ENCODE measurements at places on chromosomes 16 and 17. TPM values are rescaled to one million over a fixed set of nuclear protein-coding genes. Genes with fewer than 3 reads are reported as not detected.

- H3K27me3 ChIP-seq: no peaks in the 10 kb centered on the region
- peak overlapping the region; percentile 83 for H3K27ac ChIP-seq
Observed at GRCh38 chr17:1617620-1618174, 10.9 kb downstream of the SLC43A2 start.

Gene CLEC19A
- not detected for total RNA-seq

Gene SLC35G6
- not detected for total RNA-seq

- no peaks in the 10 kb centered on the region for H3K36me3 ChIP-seq
- H3K4me1 ChIP-seq: no peaks in the 10 kb centered on the region
- no peak for DNase-seq
Observed at GRCh38 chr17:31309556-31309955, 4.3 kb downstream of the EVI2B start.

DNA sequence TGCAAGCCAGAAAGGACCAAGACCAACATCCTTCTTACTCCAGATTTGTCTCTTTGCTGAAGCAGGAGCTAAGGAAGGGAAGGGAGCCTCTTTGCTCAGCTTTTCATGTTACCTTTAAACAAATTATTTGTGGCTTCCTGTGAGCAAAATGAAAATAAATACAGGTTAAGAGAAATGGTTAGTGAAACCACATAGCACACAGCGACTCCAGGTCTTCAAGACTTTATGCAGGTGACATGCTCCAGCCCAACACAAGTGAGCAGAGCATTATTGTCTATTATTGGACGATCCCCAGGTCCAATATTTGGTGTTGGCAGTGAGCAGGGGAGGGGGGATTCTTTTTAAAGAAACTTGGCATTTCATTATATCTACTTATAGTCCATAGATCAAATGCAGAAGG, 53.3 kb downstream of the SALL1 start:
- no peak for DNase-seq
- no peaks in the 10 kb centered on the region for H3K27me3 ChIP-seq
- H3K4me3 ChIP-seq: no peak overlapping the region
- no peak overlapping the region for H3K27ac ChIP-seq
- no peaks in the 10 kb centered on the region for H3K36me3 ChIP-seq

GRCh38 chr16:35744726-35745125, 2285.3 kb downstream of the TP53TG3F start:
- DNase-seq: no peak
- H3K36me3 ChIP-seq: no peaks in the 10 kb centered on the region
- no peaks in the 10 kb centered on the region for H3K27me3 ChIP-seq
- no peaks in the 10 kb centered on the region for H3K4me1 ChIP-seq
- H3K4me3 ChIP-seq: no peak overlapping the region
- no peak overlapping the region for H3K27ac ChIP-seq

Gene OSGIN1
- 9.4 TPM for total RNA-seq

DNA sequence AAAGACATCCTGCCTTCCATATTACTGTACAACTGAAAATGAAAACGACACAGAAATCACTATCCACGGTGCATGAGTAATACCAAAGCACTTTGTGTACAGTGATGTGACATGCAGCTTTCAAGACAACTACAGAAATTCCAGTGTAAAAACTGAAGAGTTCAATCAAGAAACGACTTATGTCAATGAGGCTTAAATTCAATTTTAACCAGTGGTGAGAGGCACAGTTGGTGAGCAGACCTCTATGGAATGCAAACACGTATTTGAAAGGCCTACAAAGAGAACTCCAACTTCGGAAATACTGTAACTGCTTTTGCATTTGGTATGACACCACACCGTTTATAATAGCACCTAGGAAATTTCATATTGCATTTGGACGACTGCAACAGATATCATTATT, 87.6 kb downstream of the USP31 start:
- no peak for DNase-seq
- no peaks in the 10 kb centered on the region for H3K36me3 ChIP-seq
- no peak overlapping the region for H3K4me3 ChIP-seq
- H3K4me1 ChIP-seq: no peaks in the 10 kb centered on the region
- no peaks in the 10 kb centered on the region for H3K27me3 ChIP-seq

- DNase-seq: no peak
- H3K36me3 ChIP-seq: no peaks in the 10 kb centered on the region
- no peaks in the 10 kb centered on the region for H3K4me1 ChIP-seq
- H3K4me3 ChIP-seq: no peak overlapping the region
- H3K27me3 ChIP-seq: no peaks in the 10 kb centered on the region
Observed at GRCh38 chr17:50189550-50190292, 11.7 kb downstream of the COL1A1 start.

DNA sequence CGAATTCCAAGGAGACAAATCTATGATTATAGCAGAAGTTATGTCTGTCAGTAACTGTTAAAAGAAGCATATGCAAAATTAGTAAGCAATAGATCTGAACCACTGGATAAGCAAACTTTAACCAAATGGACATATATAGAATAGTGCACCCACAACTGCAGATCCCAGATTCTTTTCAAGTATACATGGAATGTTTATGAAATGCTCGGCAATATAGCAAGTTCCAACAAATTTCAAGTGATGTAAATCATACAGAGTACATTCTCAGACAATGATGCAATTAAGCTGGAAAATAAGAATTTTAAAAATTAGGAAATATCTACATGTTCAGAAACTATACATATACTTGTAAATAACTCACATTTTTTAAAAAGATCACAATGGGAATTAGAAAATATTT, 8.4 kb upstream of the HELZ start:
- no peaks in the 10 kb centered on the region for H3K27me3 ChIP-seq
- H3K4me3 ChIP-seq: no peak overlapping the region
- DNase-seq: no peak
- H3K36me3 ChIP-seq: no peaks in the 10 kb centered on the region
- H3K27ac ChIP-seq: no peak overlapping the region
- H3K4me1 ChIP-seq: no peaks in the 10 kb centered on the region

- H3K27ac ChIP-seq: no peak overlapping the region
- no peaks in the 10 kb centered on the region for H3K4me1 ChIP-seq
- no peaks in the 10 kb centered on the region for H3K36me3 ChIP-seq
Observed at GRCh38 chr16:62585041-62585545, 548.9 kb upstream of the CDH8 start.

GRCh38 chr17:77140166-77140877, 447 bp upstream of the SEC14L1 start:
- H3K27me3 ChIP-seq: no peaks in the 10 kb centered on the region
- peak overlapping the region; percentile 94 for H3K27ac ChIP-seq
- peaks cover 4% of the 10 kb centered on the region for H3K4me1 ChIP-seq
- H3K36me3 ChIP-seq: no peaks in the 10 kb centered on the region

Gene UTS2R
- total RNA-seq: not detected

- H3K4me3 ChIP-seq: no peak overlapping the region
- no peaks in the 10 kb centered on the region for H3K4me1 ChIP-seq
- H3K27ac ChIP-seq: no peak overlapping the region
- no peaks in the 10 kb centered on the region for H3K27me3 ChIP-seq
Observed at GRCh38 chr17:58576679-58577367, 62.4 kb upstream of the MTMR4 start.

Gene CPNE7
- 1.6 TPM for total RNA-seq

GRCh38 chr16:68884401-68884800, 41.1 kb downstream of the TANGO6 start:
- H3K4me1 ChIP-seq: no peaks in the 10 kb centered on the region
- H3K4me3 ChIP-seq: no peak overlapping the region
- H3K36me3 ChIP-seq: no peaks in the 10 kb centered on the region
- DNase-seq: no peak
- H3K27ac ChIP-seq: no peak overlapping the region

DNA sequence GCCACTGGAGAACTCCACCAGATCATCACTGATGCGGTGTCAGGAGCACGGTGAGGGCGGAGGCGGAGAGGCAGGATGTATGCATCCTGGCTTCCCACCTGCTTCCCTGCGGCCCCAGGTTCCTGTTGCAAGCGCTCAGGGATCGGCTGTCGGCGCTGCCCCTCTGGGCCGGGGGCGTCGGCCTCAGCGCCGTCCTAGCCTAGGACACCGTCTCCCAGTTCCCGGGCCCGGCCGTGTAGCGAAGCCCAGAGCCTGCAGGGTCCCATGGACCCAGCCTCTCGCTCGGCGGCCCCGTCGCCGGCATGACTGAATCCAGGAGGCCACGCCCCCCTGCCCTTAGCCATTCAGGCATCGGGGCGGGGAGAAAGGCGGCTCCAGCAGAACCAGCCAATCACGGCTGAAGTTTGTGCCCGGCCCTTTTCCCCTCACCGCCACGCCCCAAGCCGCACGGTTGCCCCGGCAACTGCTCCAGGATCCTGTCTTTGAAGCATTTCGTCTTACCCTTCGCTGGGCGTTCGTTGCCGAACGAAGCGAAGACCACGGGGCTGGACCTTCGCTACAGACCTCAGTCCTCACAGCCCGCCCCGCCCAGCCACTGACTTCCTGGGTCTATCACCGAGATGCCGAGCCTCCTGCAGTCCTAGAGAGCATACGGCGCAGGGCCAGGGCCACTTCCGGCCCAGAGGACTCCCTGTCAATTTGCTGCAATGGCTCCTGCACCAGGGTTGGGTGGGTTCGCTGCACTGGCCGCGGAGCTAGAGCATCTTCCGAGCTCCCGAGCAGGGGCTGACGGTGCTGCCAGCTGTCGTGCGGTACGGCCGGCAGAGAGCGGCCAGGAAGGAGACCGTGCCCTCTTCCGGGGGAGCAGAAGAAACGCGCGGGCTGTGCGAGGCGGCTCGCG, 10.6 kb upstream of the ZNF213 start:
- H3K27ac ChIP-seq: peak overlapping the region; percentile 86
- H3K4me1 ChIP-seq: peaks cover 11% of the 10 kb centered on the region
- peak; percentile 99 for DNase-seq

- H3K27ac ChIP-seq: no peak overlapping the region
- H3K4me1 ChIP-seq: no peaks in the 10 kb centered on the region
- no peaks in the 10 kb centered on the region for H3K36me3 ChIP-seq
Observed at GRCh38 chr17:8939496-8940334, 25.8 kb downstream of the PIK3R5 start.

- H3K27ac ChIP-seq: no peak overlapping the region
- peaks cover 26% of the 10 kb centered on the region for H3K27me3 ChIP-seq
- H3K4me3 ChIP-seq: no peak overlapping the region
- H3K4me1 ChIP-seq: peaks cover 16% of the 10 kb centered on the region
- H3K36me3 ChIP-seq: peaks cover 23% of the 10 kb centered on the region
- DNase-seq: no peak
Observed at GRCh38 chr16:2235695-2236336, 428 bp upstream of the DNASE1L2 start.

GRCh38 chr17:58382108-58382871, 30.3 kb upstream of the SUPT4H1 start:
- peak overlapping the region; percentile 54 for H3K27ac ChIP-seq
- peaks cover 5% of the 10 kb centered on the region for H3K4me1 ChIP-seq
- DNase-seq: no peak
- no peaks in the 10 kb centered on the region for H3K27me3 ChIP-seq
- H3K4me3 ChIP-seq: no peak overlapping the region

Gene ZFHX3
- 12.8 TPM for total RNA-seq

DNA sequence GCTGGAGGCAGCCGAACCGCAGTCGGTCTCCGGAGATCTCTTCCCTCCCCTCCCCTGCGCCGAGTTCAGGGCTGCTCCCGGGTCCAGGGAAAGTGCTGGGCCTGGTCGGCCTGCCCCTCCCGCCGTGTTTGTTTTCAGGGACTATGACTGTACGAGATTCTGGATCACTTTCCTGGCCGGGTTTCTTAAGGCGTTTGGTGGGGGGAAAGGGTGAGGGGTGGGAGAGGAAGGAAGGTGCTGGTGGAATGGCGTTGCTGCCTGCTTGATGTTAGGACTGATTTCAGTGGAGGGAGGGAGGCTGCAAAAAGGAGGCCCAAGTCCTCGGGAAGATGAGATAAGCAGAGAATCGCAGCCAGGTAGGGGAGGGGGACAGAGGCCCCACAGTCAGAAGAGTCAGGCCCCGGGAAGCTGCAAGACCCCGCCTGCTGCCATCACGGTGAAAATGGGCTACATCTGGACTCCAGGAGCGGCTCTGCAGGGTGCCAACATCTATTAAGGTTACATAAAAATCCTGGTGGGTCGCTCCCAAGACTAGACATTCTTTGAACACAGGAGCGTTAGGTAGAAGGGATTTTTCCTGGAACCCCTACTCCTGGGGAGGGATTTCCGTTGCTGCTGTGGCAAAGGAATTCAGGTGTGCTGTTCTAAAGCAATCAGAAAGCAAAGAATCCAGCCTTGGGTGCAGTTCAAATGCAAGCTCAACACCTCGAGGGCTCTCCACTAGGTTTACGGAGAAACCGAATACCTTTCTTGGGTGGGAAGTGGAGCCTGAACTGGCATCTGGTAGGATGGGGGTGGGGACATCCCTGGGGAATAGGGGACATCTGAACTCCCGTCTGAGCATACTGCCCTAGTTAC, 1.2 kb downstream of the ARHGAP44 start:
- no peaks in the 10 kb centered on the region for H3K36me3 ChIP-seq
- peak overlapping the region; percentile 70 for H3K27ac ChIP-seq
- peaks cover 2% of the 10 kb centered on the region for H3K4me1 ChIP-seq
- H3K4me3 ChIP-seq: peak overlapping the region; percentile 75
- no peaks in the 10 kb centered on the region for H3K27me3 ChIP-seq

DNA sequence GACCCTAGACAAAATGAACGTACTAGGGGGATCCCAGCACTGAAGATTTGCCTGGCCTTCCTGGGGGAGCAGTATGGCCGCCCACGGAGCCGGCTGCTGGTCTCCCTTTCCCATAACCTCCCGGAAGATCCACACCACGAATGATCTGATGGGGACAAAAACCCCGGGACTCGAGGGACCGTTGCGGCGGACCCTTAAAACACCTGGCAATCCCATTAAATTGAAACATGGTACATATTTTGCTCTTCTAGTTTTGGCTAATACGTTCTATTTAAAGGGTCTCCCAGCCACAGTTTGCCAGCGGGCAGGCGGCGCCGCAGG, 45.2 kb upstream of the LCMT1 start:
- peak overlapping the region; percentile 64 for H3K27ac ChIP-seq
- no peaks in the 10 kb centered on the region for H3K4me1 ChIP-seq
- peak overlapping the region; percentile 68 for H3K4me3 ChIP-seq
- H3K27me3 ChIP-seq: no peaks in the 10 kb centered on the region

Gene USP31
- total RNA-seq: 5.9 TPM

DNA sequence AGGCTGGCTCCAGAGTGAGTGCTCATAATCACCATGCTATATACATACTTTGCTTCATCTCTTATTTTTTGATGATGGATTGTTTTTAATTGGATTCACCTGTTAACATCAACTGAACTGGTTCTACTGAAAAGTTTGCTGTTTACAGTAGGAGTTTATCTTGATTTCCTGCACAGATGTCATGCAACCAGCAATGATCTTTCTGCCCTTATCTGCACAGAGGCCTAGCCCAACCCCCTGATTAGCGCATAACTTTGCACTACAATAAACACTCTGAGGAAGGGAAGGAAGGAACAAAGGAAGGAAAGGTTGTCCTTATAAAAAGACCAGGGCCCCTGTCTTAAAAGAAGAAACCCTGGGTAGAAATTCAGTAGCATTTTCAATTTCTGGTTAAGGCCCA, 152.9 kb downstream of the RGS9 start:
- H3K36me3 ChIP-seq: no peaks in the 10 kb centered on the region
- H3K4me3 ChIP-seq: no peak overlapping the region
- peak; percentile 74 for DNase-seq

DNA sequence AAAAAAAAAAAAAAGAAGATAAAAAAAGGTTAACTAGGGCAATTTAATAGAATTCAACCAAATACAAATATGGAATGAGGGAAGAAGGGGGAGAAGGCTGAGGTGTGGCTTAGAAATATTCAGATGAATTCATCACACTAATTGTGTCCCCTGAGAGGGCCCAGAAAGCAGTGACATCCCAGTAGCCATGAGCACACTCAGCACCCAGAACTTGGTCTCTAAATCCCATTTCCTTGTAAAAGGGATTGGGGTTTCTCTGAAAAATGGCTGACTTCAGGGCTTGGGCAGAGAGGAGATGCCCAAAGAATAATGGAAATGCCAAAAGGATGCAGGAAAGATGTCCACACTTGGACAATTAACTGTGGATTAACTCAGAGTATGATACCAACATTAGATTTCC, 4.0 kb upstream of the ASPSCR1 start:
- H3K36me3 ChIP-seq: no peaks in the 10 kb centered on the region
- H3K27ac ChIP-seq: no peak overlapping the region
- H3K27me3 ChIP-seq: no peaks in the 10 kb centered on the region
- peaks cover under 1% of the 10 kb centered on the region for H3K4me1 ChIP-seq

Gene GAS2L2
- total RNA-seq: not detected
